ENCODE measurements at places on chromosomes 7 and 10. TPM values are rescaled to one million over a fixed set of nuclear protein-coding genes. Genes with fewer than 3 reads are reported as not detected.

Gene TRPV6
- not detected for total RNA-seq

Gene ADK
- total RNA-seq, result 34.0 TPM

Gene GLI3
- 11.9 TPM for total RNA-seq

Gene CPA2
- total RNA-seq, result not detected

Gene SUN3
- total RNA-seq, result not detected

All from osteoblast (primary cell).